Foreskin melanocyte (primary cell): ENCODE measurements at places on chromosomes 1 and 21.
A peak's percentile ranks its signal among the peaks of the same experiment; 100 is the strongest.

GRCh38 chr1:12098786-12099185, 35.7 kb downstream of the TNFRSF8 start:
- DNase-seq, result no peak

GRCh38 chr1:34744851-34745250, 10.0 kb upstream of the GJB5 start:
- no peak for DNase-seq

GRCh38 chr1:165857046-165857801, 29.8 kb downstream of the UCK2 start:
- no peak for DNase-seq

DNA sequence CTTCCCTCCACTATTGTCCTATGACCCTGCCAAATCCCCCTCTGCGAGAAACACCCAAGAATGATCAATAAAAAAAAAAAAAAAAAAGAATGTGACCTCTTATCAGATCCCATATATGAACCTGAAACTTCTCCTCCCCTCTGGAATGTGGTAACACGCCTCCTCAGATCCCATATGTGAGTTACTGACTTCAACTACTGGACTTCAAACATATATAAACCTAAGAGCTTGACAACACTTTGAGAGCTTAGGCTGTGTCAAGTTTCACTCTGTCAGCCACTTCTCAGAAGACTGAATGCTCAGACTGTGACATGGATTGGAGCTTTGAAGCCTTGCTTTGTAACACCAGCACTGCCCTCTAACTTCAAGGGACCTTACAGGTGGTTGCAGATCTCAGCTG, 148.4 kb downstream of the COP1 start:
- DNase-seq, result no peak

- no peak for DNase-seq
Observed at GRCh38 chr21:15028186-15028585, 36.6 kb downstream of the NRIP1 start.

DNA sequence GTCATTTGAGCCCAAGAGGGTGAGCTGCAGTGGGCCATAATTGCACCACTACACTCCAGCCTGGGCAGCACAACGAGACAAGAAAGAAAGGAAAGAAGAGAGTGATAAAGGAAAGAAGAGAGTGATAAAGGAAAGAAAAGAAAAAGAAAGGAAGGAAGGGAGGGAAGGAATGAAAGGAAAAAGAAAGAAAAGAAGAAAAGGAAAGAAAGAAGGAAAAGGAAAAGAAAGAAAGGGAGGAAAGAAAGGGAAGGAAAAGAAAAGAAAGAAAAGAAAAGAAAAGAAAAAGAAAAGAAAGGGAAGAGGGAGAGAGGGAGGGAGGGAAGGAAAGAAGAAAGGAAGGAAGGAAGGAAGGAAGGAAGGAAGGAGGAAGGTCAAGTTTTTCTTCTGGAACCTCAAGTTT, 17.5 kb downstream of the TRIT1 start:
- DNase-seq, result no peak

DNA sequence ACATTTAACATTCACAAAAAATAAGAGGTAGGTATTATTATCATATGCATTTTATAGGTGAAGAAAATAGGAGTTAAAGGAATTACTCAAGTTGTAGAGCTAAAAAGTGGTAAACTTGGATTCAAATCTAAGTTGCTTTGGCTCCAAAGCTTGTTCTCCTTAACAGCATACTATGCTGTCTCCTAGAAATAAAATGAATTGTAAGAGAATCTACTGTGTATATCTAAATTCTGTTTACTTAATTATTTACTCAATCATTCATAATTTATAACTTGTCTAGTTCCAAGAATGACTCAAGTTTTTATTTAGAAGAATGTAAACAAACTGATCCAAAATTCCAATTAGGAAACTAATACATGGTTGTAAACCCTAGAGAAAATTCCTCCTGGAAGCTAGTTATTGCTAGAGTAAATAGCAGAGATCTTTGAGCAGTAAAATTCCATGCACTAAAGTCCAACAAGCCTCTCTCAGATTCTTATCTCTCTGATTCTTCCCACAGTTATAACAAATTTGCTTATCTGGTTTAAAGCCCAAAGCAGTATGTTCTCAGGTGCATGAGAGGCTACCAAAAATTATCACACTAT, 132.5 kb upstream of the DPT start:
- DNase-seq, result no peak

DNA sequence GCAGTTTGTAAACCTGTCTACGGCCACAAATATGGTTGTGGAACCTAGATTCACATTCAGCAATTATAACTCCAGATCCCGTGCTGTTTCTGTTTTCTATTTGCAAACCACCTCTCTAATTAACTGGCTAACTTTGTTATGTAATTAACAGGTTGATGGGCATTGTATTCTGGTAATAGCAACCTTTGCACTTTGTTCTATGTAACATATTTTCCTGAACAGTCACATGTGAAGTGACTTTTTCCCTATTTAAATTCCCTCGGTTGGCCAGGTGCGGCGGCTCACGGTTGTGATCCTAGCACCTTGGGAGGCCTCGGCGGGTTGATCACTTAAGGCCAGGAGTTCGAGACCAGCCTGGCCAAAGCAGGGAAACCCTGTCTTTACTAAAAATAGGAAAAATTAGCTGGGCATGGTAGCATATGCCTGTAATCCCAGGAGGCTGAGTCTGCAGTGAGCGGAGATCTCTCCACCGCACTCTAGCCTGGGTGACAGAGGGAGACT, 1.4 kb downstream of the ACADM start:
- no peak for DNase-seq

DNA sequence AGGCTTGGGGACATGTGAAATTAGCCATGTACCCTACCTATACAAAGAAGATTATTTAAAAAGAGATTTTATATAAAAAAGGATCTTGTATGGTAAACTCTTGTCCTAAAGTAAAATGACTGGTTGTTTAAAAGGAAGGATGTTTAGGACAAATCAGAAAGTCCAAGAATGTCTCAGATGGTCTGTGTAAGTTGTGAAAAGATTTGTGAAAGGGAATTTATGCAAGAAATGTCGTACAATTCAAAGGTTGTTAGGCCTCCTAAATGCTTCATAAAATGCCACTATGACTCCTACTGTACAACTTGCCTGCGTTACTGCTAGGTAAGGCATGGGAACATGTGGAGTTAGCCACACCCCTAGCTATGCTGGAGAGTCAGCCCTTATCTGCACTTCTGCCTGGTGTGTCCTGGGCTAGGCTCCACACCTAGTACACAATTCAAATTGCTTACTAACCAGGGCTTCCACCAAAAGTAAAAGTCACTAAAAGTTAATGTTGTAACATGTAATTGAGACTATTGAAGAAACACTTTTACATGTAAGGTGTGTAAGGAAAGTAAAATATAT, 19.7 kb downstream of the PRDX6 start:
- DNase-seq, result no peak

GRCh38 chr1:168556647-168557046, 12.8 kb upstream of the XCL2 start:
- no peak for DNase-seq

DNA sequence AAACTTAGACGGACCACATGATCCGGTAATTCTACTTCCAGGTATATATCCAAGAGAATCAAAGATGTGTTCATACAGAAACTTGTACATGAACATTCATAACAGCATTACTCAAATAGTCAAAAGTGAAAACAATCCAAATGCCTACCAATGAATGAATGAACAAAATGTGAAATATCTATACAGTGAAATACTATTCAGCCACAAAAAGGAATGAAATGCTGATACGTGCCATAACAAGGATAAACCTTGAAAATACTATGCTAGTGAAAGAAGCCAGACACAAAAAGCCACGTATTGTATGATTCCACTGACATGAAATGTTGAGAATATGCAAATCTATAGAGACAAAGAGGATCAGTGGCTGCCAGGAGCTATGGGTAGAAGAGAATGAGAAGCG, 18.3 kb downstream of the TARBP1 start:
- no peak for DNase-seq

GRCh38 chr21:32352526-32352925, 40.3 kb downstream of the URB1 start:
- no peak for DNase-seq

- no peak for DNase-seq
Observed at GRCh38 chr1:180601512-180601911, 30.3 kb upstream of the XPR1 start.

- no peak for DNase-seq
Observed at GRCh38 chr1:15066191-15066590, 87.4 kb upstream of the TMEM51 start.

GRCh38 chr1:50502147-50502546, 78.9 kb upstream of the DMRTA2 start:
- peak; percentile 35 for DNase-seq
